ENCODE measurements at places on chromosomes 4 and X.

DNA sequence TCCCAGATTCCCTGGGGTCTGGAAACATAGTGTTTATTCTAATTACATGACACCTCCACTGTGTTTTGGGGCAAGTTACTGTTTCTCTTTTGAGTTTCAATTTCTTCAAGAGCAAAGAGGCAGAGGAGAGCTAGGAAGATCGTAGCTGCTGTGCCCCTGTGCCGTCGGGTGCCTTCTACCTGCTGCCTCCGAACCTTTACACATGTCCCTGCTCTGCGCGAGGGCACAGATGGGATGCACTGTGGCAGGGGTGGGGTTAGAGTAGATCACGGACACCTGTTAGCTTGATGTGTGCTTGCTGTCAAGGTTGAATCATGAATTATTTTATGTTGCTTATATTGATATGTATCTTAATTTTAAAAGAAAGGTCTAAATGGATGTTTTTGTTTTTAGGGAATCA, 71.1 kb upstream of the MSANTD1 start:
- no peak for DNase-seq

DNA sequence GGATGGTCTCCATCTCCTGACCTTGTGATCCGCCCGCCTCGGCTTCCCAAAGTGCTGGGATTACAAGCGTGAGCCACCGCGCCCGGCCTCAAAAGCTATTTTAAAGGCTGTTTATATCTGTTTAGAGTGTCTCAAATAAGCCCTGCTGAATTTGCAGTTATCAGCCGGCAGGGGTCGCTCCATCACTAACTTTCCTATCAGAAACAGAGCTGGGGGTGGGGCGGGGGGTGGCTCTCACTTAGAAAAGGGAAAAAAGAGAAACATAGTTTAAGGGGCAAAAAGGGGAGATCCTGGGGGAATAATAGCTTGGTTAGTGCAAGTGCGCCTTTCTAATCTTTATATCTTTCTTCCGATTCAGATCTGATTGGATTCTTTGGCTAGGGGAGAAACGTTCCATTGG, 450.7 kb downstream of the UBE2NL start:
- no peak for DNase-seq

DNA sequence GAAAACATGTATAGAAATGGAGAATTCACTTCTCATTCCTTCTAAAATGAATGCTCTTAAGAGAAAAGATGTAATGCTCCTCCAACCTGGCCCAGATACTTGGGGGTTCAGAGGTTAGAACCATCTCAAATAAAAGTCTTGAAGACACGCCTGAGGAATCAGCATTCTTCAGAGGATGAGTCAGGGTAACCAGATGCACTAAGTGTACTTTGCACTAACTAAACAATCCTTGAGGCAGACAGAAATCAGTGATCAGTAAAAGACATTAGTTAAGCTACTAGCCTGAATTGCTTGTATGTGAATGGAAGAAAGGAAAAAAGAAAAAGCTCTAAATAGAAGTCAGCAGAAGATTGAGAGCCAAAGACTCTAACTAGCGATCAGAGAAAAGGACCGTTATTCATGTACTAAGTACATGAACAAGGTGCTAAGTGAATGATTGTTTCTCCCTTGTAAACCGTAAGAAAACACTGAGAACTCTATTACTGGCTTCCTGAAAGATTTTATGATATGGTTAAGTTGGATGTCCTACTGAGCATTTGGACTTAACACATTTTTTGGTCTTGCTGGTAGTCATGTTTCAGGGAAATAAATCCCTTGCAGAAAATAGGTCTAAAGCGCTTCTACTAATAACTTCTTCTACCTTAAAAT, 738.3 kb downstream of the STPG2 start:
- DNase-seq: no peak

- DNase-seq: no peak
These were observed 507.7 kb downstream of the PDHA2 start for GRCh38 chr4:96347582-96347981.

DNA sequence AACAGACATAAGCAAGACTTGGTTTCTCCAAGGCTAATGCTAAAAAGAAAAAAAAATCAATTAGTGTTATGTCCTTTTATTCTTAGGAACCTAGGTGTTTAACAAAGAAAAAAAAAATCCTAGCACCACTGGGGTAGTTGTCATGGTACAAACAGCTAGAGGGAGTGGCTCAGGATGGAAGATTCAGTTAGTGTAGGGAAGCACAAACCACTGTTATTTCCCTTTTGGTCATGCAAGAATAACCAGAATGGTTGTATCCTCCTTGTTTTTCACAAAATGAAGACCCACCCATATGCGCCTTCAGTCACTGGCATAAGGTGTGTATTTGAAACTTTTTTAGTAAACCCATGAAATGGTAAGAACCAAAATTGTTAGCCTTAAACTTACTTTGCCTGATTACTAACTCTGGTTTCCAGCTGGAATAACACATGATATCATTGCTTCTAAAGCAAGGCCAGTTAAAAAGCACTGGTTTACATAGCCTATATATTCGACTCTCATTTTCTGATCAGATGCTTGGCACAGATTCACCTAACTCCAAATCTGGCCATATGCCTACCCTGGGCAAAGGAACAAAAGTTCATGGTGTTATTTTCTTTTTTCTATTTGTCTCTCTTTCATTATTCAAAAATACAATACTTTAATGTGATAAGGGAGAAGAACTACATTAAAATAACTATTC, 132.6 kb downstream of the SCFD2 start:
- DNase-seq: no peak

- no peak for DNase-seq
These were observed 221.1 kb downstream of the BMPR1B start for GRCh38 chr4:94978904-94979303.

DNA sequence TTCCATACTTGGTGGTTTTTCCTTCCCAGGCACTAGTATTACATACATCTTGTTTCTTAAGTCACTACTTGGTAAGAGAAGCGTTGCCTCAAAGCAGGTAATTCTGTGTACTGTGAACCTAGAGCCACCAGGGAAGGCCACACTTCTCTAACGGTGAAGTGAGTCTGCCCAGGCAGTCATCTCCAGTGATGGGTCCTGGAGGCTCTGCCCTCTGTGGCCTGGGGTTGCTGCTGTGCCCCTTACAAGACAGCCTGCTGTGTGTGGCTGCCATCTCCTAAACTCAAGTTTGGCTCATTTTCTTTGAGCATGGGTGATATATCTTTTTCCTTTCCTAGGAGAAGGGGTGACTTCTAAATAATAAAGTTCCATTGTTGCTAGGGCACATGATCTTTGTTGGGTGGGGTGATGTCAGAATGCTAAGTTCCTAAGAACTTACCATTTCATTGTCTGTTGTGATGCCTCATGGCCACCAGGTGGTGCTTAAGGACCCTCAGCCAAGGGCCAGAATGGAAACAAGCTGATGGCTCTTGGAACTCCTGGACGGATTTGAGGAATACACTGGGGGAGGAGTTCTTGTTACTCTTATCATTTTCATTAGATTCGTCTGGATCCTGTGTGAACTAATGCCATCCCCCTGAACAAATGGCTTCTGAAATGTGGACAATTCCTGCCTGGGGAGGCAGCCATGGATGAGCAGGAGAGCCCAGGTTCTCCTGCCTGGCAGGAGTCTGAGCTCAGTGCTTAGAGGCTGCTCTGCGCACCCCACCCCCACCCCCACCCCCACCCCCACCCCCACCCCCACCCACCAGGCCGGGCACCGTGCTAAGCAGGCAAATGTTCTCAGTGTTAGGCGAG, 41.1 kb upstream of the WDR1 start:
- peak; percentile 11 for DNase-seq

- DNase-seq: no peak
These were observed 122.0 kb downstream of the CORIN start for GRCh38 chr4:47715716-47716416.

GRCh38 chr4:169124661-169125060, 114.6 kb upstream of the CBR4 start:
- no peak for DNase-seq

DNA sequence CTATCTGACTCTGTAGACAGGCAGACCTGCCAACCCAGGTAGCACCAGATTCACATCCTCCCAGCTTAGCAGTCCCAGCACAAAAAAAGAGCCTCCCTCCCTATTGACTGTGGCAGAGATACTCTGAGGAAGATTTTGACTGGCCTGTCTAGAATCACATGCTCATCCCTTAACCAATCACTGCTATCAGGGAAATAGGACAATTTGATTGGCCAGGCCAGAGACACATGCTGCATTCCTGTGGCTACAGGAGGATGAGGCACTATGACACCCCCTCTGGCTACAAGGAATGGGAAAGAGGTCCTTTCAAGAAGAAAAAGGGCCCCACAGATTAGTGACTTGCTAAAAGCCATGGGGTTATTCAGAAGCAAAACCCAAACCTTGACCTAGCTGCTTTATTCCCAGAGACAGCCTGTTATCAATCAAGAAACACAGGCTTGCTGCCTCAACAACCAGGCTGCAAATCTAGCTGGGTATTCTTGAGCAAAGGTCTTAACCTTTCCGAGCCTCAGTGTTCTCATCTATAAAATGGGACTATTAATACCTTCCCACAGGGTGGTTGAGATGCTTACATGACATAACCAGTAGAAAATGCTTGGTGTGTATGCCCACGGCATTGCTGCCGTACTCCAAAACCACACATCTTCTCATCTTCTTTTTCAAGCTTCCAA, 147.6 kb downstream of the BCOR start:
- no peak for DNase-seq

DNA sequence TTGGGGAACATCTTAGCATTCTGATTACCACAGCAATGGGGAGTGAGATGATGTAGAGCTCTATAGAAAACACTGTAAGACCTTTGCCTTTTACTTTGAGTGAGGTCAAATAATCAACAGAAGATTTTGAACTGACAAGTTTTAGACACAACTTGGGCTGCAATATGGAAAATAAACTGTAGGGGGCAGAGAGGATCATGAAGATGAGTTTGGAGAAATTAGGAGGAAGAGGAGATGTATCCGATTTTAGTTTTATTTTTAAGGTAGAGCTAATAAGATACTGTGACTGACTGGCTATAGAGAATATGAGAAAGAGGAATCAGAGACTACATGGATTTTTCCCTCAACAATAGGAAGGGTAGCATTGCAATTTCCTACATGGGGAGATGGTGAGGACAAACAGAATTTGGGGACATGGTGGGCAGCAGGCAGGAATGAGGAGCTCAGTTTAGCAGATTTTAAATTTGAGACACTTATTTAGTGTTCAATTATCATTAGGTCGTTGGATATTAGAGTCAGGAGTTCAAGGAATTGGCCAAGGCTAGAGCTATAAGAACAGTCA, 563.1 kb downstream of the INPP4B start:
- no peak for DNase-seq

DNA sequence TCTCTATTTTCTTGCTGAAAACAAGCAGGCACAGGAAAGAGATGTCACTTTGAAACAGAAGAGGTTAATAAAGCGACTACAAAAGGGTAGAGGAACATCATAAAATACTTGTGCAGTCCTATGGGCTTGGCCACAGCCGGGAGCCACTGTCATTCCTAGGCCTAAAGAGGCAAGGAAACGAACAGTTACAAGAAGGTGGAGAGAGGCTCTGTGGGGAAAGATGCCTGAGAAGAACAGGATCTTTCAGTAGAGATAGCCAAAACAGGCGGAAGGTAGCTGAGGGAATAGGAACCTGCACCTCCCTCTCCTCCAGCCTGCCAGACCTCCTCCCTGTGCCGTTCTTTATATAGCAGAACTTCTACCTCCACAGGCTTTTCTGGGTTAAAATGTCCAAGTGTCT, 57.4 kb upstream of the ARSJ start:
- DNase-seq: no peak

DNA sequence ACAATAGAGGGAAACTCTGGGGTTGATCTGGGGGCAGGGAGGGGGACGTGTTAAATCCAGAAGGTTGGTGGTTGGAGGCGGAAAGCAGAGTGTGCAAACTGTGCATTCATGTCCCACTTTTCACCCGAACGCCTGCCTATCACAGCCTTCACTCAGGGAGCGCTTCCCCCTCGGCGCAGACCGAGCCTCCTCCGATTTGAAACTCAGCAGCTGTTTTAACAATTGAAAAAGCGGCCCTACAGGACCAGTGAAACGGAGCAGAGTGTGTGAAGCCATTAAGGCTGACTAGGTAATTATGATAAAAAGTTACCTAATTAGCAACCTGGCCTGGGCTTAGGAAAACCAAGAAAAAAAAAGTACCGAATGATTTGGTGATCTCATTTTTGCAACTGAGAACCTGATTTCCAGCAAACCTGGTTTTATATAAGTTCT, 685 bp upstream of the NDNF start:
- no peak for DNase-seq

DNA sequence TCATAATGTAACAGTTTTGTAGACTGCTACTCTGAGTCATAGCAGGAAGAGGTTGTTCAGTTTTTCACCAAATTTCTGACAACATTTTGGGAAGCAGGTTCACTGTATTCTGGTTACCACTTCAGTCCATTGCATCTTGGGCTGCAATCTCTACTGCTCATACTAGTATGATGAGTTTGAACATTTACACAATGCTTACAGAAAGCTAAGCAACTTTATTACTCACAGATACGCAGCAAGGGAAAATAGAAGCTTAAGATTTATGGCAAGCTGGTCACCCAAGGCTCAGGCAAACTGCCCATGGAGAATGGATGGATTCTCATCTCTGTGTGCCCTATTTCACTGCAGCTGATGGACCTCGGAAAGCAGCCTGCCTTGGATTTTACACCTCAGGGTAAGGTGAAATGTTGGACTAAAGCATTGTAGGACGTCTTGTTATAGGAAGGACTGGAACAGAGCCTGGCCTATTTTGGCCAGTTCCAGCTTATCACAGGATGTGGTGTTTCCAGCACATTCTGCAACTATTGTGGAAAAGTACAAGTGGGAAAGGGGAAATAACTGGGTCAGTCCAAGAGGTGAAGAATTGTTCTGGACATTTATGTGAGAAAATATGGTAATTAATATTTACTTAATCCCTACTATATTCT, 887.1 kb upstream of the AGA start:
- DNase-seq: no peak

DNA sequence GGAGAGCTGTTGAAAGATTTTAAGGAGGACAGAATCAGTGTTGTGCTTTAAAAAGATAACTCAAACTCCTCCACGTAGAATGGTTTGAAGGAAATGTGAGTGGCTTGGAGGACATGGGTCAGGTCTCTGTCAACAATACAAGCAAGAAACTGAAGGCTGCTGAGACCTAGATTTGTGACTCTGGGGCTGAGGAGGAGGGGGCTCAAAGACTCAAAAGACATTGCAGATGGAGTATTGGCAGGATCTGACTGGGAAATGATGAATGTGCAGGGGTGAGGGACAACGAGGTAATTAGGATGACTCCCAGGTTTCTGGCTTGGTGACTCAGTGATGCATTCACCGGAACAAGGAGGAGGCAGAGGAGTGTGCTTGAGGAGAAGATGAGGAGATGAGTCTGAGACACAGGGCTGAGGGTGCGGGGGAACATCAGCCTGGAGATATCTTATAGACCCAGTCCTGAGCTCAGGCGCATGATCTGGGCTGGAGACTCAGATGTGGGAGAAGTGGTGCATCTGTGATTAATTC, 3.3 kb upstream of the RPS4X start:
- DNase-seq: no peak

- DNase-seq: no peak
These were observed 59.9 kb downstream of the HHIP start for GRCh38 chr4:144705601-144706590.

DNA sequence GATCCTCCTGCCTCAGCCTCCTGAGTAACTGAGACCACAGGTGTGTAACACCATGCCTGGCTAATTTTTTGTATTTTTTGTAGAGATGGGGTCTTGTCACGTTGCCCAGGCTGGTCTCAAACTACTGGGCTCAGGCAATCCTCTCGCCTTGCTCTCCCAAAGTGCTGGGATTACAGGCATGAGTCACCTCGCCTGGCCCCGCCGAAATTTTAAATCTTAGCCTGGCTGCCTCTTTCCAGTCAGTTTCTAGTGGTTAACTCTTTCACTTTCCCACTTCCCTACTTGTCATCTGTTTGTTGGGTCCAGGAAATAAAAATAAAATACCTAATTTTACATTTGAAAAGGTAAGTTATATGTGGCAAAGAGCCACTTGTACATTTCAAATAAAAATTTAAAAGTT, 62.4 kb downstream of the TMEM165 start:
- DNase-seq: no peak

Data from amniotic stem cell (primary cell).